ENCODE measurements at places on chromosomes 1 and 21.
A peak's percentile ranks its signal among the peaks of the same experiment; 100 is the strongest.

DNA sequence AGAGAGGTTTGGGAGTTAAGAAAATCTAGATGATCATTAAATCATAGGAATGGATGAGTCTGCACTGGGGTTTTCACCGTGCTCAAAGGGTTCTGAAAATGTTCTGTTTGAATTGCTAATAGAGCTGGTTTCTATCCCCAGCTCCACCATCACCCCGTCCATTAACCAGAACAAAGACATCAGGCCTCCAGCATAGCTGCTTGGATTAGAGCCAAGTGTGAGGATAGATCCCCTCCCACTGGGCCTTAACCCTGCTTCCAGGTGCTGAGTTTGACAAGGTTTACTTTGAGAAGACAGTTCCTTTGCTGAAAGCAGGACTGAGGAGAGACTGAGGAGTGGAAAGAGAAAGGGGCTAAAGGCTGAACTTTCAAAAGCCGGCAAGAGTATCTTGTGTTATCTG lies 48.3 kb downstream of the MPZL1 start:
- no peak for DNase-seq

- DNase-seq: peak; percentile 49
These were observed 86.8 kb downstream of the NPHP4 start for GRCh38 chr1:5905436-5905835.

DNA sequence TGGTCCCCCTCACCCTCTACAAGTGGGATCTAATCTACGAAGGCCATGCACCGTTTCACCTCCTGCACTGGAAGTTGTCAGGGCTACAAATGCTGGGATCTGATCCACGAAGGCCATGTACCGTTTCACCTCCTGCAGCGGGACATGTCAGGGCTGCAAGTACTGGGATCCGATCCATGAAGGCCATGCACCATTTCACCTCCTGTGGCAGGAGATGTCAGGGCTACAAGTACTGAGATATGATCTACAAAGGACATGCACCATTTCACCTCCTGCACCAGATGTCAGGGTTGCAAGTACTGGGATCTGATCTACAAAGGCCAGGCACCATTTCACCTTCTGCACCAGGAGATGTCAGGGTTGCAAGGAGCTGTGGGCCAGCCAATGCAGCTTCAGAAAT lies 7.0 kb downstream of the ALDH4A1 start:
- no peak for DNase-seq

GRCh38 chr1:157168015-157168414 lies 29.8 kb upstream of the ETV3 start:
- DNase-seq: no peak
